ENCODE measurements at places on chromosomes 1 and 21. TPM values are rescaled to one million over a fixed set of nuclear protein-coding genes. Genes with fewer than 3 reads are reported as not detected.

DNA sequence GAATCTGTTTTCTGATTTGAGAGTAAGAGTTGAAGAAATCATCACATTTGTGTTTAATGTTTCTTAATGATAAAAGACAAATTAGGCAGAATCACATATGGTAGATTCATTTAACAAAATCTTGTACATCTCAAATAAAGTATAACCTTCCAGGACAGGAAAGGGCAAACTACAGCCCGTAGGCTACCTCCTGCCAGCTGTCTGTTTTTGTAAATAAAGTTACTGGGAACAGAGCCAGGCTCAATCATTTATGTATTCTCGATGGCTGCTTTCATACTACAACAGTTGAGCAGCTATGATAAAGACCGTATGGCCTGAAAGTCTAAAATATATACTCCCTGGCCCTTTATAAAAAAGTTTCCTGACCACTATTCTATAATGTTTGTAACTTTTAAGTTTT lies 204.1 kb downstream of the COL24A1 start:
- H3K27me3 ChIP-seq = no peaks in the 10 kb centered on the region
- DNase-seq = no peak
- H3K4me1 ChIP-seq = no peaks in the 10 kb centered on the region
- no peak overlapping the region for H3K4me3 ChIP-seq
- no peaks in the 10 kb centered on the region for H3K36me3 ChIP-seq
- no peak overlapping the region for H3K27ac ChIP-seq

Gene TEKT2
- total RNA-seq = not detected

- H3K36me3 ChIP-seq = no peaks in the 10 kb centered on the region
- no peak overlapping the region for H3K27ac ChIP-seq
- no peak overlapping the region for H3K4me3 ChIP-seq
- no peaks in the 10 kb centered on the region for H3K4me1 ChIP-seq
- DNase-seq = peak; percentile 42
- H3K27me3 ChIP-seq = peaks cover 12% of the 10 kb centered on the region
Measured at GRCh38 chr1:119275145-119276134, 93.1 kb upstream of the HAO2 start.

DNA sequence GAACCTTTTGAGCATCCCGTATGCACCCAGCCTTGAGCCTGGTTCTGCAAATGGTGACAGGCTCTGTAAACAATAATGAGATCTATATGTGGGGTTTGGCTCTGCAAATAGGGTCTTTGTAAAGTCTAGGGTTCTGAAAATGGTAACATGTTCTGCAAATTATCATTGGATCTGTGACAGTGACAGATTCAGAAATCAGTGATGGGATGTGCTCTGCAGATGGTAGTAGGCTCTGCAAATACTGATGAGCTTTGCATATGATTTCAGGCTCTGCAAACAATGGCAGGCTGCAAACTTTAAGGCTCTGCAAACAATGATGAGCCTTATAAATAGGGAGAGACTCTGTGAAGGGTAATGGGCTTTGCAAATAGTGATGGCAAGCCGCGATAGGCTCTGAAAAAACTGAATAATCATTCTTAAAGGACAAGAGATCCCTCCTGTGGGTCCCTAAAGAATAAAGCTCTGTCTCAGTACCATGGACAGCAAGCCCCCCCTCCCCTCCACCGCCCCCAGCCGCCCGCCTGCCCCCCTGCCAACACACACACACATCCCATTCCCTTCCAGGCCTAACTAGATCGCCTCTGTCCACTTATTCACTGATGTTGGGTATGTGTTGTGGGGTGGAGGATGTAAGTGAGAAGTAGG lies 17.7 kb upstream of the DMBX1 start:
- peaks cover 46% of the 10 kb centered on the region for H3K27me3 ChIP-seq
- no peak overlapping the region for H3K27ac ChIP-seq
- peaks cover 4% of the 10 kb centered on the region for H3K4me1 ChIP-seq
- DNase-seq = no peak
- H3K36me3 ChIP-seq = peaks cover 2% of the 10 kb centered on the region

- no peak overlapping the region for H3K4me3 ChIP-seq
- no peak for DNase-seq
- peaks cover 28% of the 10 kb centered on the region for H3K27me3 ChIP-seq
- H3K4me1 ChIP-seq = no peaks in the 10 kb centered on the region
Measured at GRCh38 chr1:93005252-93005598, 44.0 kb upstream of the DIPK1A start.

GRCh38 chr1:62394646-62395045 lies 42.2 kb upstream of the USP1 start:
- no peaks in the 10 kb centered on the region for H3K4me1 ChIP-seq
- peaks cover 21% of the 10 kb centered on the region for H3K27me3 ChIP-seq
- H3K4me3 ChIP-seq = no peak overlapping the region
- no peak overlapping the region for H3K27ac ChIP-seq

Gene BACE2
- total RNA-seq = 2.2 TPM
